ENCODE measurements at places on chromosomes 5 and 9. TPM values are rescaled to one million over a fixed set of nuclear protein-coding genes. Genes with fewer than 3 reads are reported as not detected.

- no peak for DNase-seq
These were observed 7.6 kb upstream of the ZNF474 start for GRCh38 chr5:122121479-122122465.

- DNase-seq = no peak
These were observed 78.4 kb downstream of the EBF1 start for GRCh38 chr5:159021136-159021900.

DNA sequence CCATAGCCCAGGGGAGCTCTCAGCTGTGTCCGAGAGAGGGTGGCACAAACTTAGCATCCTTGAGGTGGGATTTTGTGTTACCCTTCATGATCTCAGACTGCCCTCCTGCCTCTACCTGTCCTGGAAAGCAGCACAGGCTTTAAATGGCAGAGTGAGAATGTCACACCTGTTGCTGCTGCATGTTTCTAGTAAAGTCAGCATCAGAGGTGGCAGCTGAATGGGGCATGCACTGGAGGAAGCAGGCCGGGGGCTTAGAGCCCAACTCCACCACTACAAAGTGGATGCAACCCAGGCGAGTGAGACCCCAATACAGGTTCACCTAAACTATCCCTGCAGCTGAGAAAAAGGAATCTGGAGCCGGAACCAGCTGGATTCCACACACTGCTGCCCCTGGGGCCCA, 51.6 kb downstream of the MACROH2A1 start:
- no peak for DNase-seq

DNA sequence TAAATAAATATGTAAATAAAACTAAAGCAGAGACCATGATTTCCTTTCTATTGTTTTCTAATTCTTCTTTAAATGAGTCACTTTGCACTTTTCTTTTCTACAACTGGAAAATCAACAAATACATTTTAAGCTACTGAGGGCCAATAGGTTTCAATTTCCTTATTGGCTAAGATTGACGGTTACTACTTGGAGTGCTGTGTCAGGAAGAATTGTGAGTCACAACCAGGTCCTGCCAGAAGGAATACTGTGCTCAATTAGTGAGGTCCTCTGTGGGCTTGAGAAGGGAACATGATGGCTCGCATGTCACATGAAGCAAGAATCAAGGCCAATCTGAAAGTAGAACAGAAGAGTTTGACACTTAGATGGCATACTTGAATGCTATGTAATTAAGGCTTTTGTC, 110.8 kb downstream of the HMHB1 start:
- no peak for DNase-seq

DNA sequence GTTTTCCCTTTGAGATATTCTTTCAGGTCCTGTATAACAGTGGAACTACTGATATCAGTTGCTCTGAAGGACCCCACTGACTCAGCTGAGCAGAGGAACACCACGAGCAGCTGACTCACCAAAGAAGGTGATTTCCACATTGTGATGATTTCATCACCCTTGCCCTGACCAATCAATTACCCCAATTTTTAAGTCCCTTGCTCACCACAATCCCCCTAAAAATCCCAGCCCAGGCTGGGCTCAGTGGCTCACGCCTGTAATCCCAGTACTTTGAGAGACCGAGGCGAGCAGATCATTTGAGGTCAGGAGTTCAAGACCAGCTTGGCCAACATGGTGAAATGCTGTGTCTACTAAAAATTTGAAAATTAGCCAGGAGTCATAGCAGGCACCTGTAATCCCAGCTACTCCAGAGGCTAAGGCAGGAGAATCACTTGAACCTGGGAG, 125.3 kb upstream of the ABCA1 start:
- no peak for DNase-seq

Gene ACSL6
- not detected for total RNA-seq

Data from glomerular endothelial cell (primary cell).